Ascending aorta (tissue), 2 donors: ENCODE measurements at places on chromosomes 12 and 14. TPM values are rescaled to one million over a fixed set of nuclear protein-coding genes. Genes with fewer than 3 reads are reported as not detected.
A peak's percentile ranks its signal among the peaks of the same experiment; 100 is the strongest.

- no peaks in the 10 kb centered on the region for H3K27me3 ChIP-seq
- H3K4me3 ChIP-seq: no peak overlapping the region
Observed at GRCh38 chr14:80850197-80850814, 91.2 kb downstream of the CEP128 start.

Gene SLC6A13
- total RNA-seq: not detected

Gene PRICKLE1
- 1.8 TPM for total RNA-seq

GRCh38 chr14:70257526-70257925, 68.8 kb upstream of the SLC8A3 start:
- DNase-seq: no peak
- no peak overlapping the region for H3K4me3 ChIP-seq
- H3K4me1 ChIP-seq: no peaks in the 10 kb centered on the region
- H3K36me3 ChIP-seq: no peaks in the 10 kb centered on the region
- H3K27me3 ChIP-seq: no peaks in the 10 kb centered on the region
- H3K27ac ChIP-seq: no peak overlapping the region

GRCh38 chr14:77043177-77043983, 14.9 kb upstream of the IRF2BPL start:
- H3K36me3 ChIP-seq: no peaks in the 10 kb centered on the region
- no peak for DNase-seq
- H3K4me3 ChIP-seq: no peak overlapping the region

Gene GPHN
- total RNA-seq: 3.3 TPM

GRCh38 chr12:103841690-103842584, 903 bp upstream of the NT5DC3 start:
- peaks cover 3% of the 10 kb centered on the region for H3K4me1 ChIP-seq
- no peaks in the 10 kb centered on the region for H3K27me3 ChIP-seq
- H3K36me3 ChIP-seq: no peaks in the 10 kb centered on the region
- peak overlapping the region; percentile 95 for H3K4me3 ChIP-seq
- peak; percentile 72 for DNase-seq
- H3K27ac ChIP-seq: peak overlapping the region; percentile 94

Gene SARNP
- 13.4 TPM for total RNA-seq

DNA sequence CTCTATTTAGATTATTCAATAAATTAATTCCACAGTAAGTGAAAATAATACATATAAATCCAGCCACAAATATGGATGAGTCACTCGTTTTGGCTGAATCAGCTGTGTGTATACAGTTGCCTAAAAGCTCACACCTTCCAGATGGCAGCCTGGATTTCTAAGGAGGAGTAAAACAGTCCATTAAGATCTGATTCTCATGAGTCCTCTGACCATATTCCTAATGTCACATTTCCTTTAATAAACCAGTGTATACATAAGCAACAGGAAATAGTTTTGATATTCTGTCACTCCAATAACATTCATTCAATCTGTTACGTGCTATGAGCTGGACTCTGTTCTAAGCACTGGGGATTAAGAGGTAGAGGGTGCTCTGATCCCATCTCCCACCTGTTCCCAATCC, 21.8 kb downstream of the MDM1 start:
- H3K36me3 ChIP-seq: peaks cover 38% of the 10 kb centered on the region
- no peak for DNase-seq
- no peaks in the 10 kb centered on the region for H3K4me1 ChIP-seq
- no peaks in the 10 kb centered on the region for H3K27me3 ChIP-seq
- H3K4me3 ChIP-seq: no peak overlapping the region

DNA sequence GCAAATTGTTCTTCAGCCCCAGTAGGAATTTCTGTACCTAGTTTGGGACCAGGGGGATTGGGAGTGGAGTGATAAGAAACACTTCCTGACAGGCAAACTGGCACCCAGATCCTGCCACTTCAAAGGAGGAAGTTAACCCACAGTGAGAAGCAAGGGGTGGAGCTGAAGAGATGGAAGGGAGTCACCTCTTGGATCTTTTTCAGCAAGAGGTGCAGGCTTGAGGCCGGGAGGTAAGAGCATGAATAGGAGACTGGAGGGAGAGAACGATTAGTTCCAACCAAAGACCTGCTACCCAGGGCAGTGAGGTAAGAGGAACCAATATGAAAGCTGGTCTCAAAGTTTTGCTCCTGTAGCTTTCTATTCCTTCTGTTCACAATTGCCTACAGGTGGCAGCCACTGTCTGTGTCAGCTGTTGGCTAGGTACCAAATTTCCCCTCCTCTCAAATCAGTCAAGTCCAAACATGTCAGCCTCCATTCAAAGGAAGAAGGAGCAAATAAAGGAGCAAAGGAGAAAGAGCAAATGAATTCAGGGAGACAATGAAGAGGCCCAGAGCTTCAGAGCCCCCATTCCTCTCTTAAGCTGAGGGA, 14.9 kb upstream of the TAC3 start:
- H3K4me3 ChIP-seq: no peak overlapping the region
- no peak overlapping the region for H3K27ac ChIP-seq
- H3K36me3 ChIP-seq: no peaks in the 10 kb centered on the region
- no peaks in the 10 kb centered on the region for H3K4me1 ChIP-seq
- no peak for DNase-seq

Gene ZBTB25
- total RNA-seq: 2.9 TPM

GRCh38 chr14:102807013-102807406, 29.8 kb downstream of the TRAF3 start:
- no peak for DNase-seq
- no peak overlapping the region for H3K27ac ChIP-seq
- H3K4me1 ChIP-seq: no peaks in the 10 kb centered on the region

Gene PRH2
- not detected for total RNA-seq

Gene HOXC5
- not detected for total RNA-seq

Gene SRRM4
- total RNA-seq: not detected

Gene COCH
- 0.11 TPM for total RNA-seq

- peak overlapping the region; percentile 99 for H3K27ac ChIP-seq
- no peak for DNase-seq
- H3K4me1 ChIP-seq: peaks cover 7% of the 10 kb centered on the region
Observed at GRCh38 chr12:76085520-76085868, 1.0 kb upstream of the NAP1L1 start.

GRCh38 chr14:77607741-77608302, 8.6 kb downstream of the SPTLC2 start:
- peaks cover 2% of the 10 kb centered on the region for H3K4me1 ChIP-seq
- H3K27me3 ChIP-seq: no peaks in the 10 kb centered on the region
- no peak overlapping the region for H3K27ac ChIP-seq
- H3K36me3 ChIP-seq: no peaks in the 10 kb centered on the region

Gene KRT3
- total RNA-seq: not detected

Gene BDKRB2
- 7.9 TPM for total RNA-seq

GRCh38 chr14:68016255-68016914, 196.8 kb downstream of the RAD51B start:
- no peaks in the 10 kb centered on the region for H3K36me3 ChIP-seq
- DNase-seq: no peak
- no peaks in the 10 kb centered on the region for H3K27me3 ChIP-seq
- no peak overlapping the region for H3K4me3 ChIP-seq
- no peak overlapping the region for H3K27ac ChIP-seq

DNA sequence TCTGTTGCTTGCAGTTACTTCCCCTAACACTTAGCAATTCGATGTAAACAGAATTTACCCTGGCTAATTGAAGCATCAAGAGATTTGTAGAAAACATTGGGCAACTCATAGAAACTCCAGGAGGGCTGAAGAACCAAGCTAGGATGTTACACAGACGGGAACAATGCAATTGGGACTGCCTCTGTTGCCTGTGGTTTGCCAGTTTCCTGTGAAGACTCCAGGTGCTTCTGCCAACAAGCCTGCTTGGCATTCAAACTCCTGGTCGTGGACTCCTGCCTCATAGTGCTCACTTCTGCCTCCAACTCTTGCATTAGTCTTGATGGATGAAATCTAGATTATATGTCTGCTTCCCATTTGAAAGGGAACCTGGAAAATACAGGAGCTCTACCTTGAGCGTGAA, 246.0 kb downstream of the BMP4 start:
- no peak overlapping the region for H3K27ac ChIP-seq
- H3K4me1 ChIP-seq: peaks cover 3% of the 10 kb centered on the region
- no peaks in the 10 kb centered on the region for H3K36me3 ChIP-seq
- no peak for DNase-seq

Gene LUM
- total RNA-seq: 133 TPM

- H3K27me3 ChIP-seq: no peaks in the 10 kb centered on the region
- H3K27ac ChIP-seq: no peak overlapping the region
- H3K4me3 ChIP-seq: no peak overlapping the region
Observed at GRCh38 chr12:56599797-56600196, 30.3 kb downstream of the BAZ2A start.

DNA sequence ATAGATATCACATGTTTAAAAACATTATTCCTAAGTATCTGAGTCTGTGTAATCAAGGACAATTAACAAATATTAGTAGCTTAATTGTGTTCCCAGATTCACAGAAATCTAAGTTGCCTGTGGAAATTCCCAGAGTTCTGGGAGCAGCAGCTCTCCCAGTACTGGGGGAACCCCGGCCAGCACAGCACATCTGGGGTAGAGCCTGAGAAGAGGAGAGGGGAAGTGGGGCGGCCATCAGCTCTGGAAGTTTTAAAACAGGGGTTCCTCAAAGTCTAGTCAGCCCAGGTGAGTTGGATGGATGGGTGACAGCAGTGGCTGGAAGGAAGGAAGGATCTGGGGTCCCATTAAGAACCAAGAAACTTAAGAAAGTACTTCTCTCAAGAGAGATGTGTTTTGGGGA, 24.6 kb downstream of the PRICKLE1 start:
- H3K4me3 ChIP-seq: no peak overlapping the region
- no peak for DNase-seq

DNA sequence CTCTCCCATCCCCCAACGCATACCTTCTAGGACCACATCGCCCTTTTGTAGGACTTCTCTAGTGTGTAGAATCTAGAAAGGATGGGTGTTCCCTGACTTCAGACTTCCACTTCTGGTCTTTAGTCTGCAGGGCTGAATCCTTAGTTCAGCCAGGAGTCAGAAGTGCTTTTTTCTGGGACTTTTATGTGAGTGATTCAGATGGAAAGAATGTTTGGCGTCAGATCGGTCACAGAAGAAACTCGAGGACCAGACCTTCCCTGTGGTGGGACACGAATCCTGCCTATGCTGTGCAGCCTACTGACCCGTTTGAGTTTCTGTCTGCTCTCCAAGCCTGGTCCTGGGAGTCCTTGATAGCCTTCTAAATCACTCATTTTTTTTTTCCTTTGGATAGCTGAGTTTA, 165.4 kb upstream of the SSTR1 start:
- no peaks in the 10 kb centered on the region for H3K4me1 ChIP-seq
- no peaks in the 10 kb centered on the region for H3K36me3 ChIP-seq
- H3K27ac ChIP-seq: no peak overlapping the region
- DNase-seq: no peak
- no peaks in the 10 kb centered on the region for H3K27me3 ChIP-seq

DNA sequence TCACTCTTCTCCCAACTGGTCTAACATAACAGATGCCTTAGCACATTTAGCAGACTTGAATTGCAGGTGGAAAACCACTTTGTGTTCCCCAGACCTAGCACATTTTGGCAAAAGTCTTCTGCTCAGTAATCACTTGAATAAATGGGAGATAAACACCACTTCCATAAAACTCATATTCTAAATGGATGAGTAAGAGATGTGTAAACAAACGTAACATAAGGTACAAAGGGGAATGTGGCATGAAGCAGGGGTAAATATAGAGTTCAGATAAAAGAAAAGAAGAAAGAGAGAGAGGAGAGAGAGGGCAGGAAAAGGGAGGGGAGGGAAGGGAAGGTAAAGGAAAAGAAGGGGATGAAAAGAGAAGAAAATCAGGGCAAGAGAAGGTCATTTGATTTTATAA, 17.0 kb upstream of the KERA start:
- no peak for DNase-seq
- H3K4me1 ChIP-seq: no peaks in the 10 kb centered on the region
- no peaks in the 10 kb centered on the region for H3K27me3 ChIP-seq
- H3K36me3 ChIP-seq: no peaks in the 10 kb centered on the region

- H3K4me3 ChIP-seq: no peak overlapping the region
- DNase-seq: no peak
- H3K36me3 ChIP-seq: no peaks in the 10 kb centered on the region
- H3K4me1 ChIP-seq: no peaks in the 10 kb centered on the region
- H3K27ac ChIP-seq: no peak overlapping the region
Observed at GRCh38 chr14:50875359-50876070, 3.7 kb downstream of the ABHD12B start.

Gene RIMBP2
- not detected for total RNA-seq

GRCh38 chr14:89399594-89400068, 17.4 kb downstream of the FOXN3 start:
- no peak for DNase-seq
- H3K4me3 ChIP-seq: no peak overlapping the region
- H3K4me1 ChIP-seq: no peaks in the 10 kb centered on the region
- H3K27ac ChIP-seq: peak overlapping the region; percentile 8

GRCh38 chr12:44874981-44875416, 1.1 kb downstream of the NELL2 start:
- peak overlapping the region; percentile 73 for H3K4me3 ChIP-seq
- H3K4me1 ChIP-seq: peaks cover 3% of the 10 kb centered on the region
- DNase-seq: no peak
- H3K27ac ChIP-seq: no peak overlapping the region

- H3K4me3 ChIP-seq: no peak overlapping the region
- no peak overlapping the region for H3K27ac ChIP-seq
- H3K36me3 ChIP-seq: peaks cover 23% of the 10 kb centered on the region
- no peaks in the 10 kb centered on the region for H3K4me1 ChIP-seq
Observed at GRCh38 chr14:39186941-39187525, 12.0 kb downstream of the PNN start.

DNA sequence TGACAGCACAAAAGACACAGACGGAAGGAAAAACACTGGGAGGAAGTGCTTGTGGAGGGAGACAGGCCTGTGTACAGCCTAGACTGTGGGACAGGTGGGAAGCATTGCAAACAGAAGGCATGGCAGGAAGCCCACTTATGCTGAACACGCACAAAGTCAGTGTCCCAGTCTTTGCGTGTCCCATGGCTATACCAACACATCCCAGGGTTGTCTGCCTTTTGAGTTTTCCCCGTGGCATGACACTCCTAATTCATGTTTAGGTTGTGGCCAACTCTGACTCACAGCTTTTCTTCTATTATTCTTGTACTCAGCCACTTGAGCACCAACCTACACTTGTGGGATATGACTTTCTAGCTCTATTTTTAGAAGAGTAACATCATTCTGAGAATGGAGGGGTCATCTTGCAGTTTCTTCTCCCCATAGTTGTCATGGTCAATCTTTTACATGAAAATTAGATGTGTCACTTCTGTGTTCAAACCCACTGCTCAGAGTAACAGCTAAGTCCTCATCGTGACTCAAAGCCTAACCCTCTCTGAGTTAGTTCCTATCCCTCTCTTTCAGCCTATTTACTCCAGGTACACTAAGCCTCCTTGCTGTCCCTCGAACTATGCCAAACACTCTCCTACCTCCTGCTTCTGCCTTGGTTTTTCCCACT, 27.5 kb upstream of the JPH4 start:
- H3K4me3 ChIP-seq: no peak overlapping the region
- no peaks in the 10 kb centered on the region for H3K4me1 ChIP-seq
- H3K27ac ChIP-seq: no peak overlapping the region

DNA sequence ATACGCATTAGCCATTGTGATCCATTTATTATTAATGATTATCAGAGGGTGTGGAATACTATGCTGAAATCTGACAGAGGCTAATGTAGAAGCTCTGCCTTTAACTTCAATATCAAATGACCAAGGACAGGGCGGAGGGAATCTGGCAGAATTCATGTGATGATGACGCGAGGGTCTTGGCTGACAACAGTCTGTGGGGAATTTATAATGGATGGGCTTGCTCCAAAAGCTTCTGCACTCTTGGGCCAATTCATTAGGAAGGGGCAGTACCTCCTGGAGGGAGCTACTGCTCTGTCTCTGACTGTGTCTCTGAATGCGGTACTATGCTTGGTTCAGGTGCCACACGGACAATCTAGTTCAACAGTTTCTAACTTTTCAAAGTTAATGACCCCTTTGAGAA, 46.2 kb downstream of the GALNT8 start:
- H3K4me3 ChIP-seq: no peak overlapping the region
- H3K27me3 ChIP-seq: no peaks in the 10 kb centered on the region
- peaks cover 5% of the 10 kb centered on the region for H3K4me1 ChIP-seq
- DNase-seq: no peak
- no peaks in the 10 kb centered on the region for H3K36me3 ChIP-seq
